Thoracic aorta (tissue), 2 donors: ENCODE measurements at places on chromosomes 16 and 17.
A peak's percentile ranks its signal among the peaks of the same experiment; 100 is the strongest.

GRCh38 chr17:45397796-45398195, 34.9 kb downstream of the ARHGAP27 start:
- no peaks in the 10 kb centered on the region for H3K36me3 ChIP-seq
- H3K27ac ChIP-seq = no peak overlapping the region
- H3K27me3 ChIP-seq = no peaks in the 10 kb centered on the region
- DNase-seq = no peak

GRCh38 chr17:27463235-27463677, 7.0 kb downstream of the KSR1 start:
- no peaks in the 10 kb centered on the region for H3K36me3 ChIP-seq
- no peak for DNase-seq
- H3K27ac ChIP-seq = no peak overlapping the region
- H3K4me3 ChIP-seq = no peak overlapping the region
- no peaks in the 10 kb centered on the region for H3K27me3 ChIP-seq
- H3K4me1 ChIP-seq = peaks cover 2% of the 10 kb centered on the region

- H3K27ac ChIP-seq = no peak overlapping the region
- H3K4me3 ChIP-seq = peak overlapping the region; percentile 66
- no peaks in the 10 kb centered on the region for H3K36me3 ChIP-seq
- no peaks in the 10 kb centered on the region for H3K27me3 ChIP-seq
Observed at GRCh38 chr17:74325376-74325742, 667 bp upstream of the KIF19 start.

DNA sequence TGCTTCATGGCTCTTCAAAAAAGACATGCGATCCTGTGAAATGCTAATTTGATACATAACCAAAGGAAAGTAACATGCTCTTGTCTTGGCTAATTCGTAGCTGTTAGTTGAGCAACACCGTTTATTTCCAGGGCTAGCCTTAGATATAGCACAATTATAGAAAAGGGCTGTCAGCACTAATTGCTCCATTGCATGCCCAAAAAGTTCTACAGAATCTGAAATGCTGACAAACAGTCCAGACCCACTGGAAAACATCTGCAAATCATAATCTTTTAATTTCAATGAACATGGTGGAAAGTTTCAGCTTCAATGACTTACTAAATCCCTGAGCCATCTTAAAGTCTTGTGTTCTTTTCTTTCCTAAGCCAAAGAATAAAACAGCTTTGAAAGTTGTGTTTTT, 42.9 kb upstream of the NUDT7 start:
- H3K4me1 ChIP-seq = no peaks in the 10 kb centered on the region
- H3K27me3 ChIP-seq = no peaks in the 10 kb centered on the region
- no peaks in the 10 kb centered on the region for H3K36me3 ChIP-seq
- no peak overlapping the region for H3K4me3 ChIP-seq
- H3K27ac ChIP-seq = no peak overlapping the region

GRCh38 chr17:27747462-27748359, 52.6 kb downstream of the NOS2 start:
- no peaks in the 10 kb centered on the region for H3K27me3 ChIP-seq
- H3K27ac ChIP-seq = no peak overlapping the region

- no peak overlapping the region for H3K4me3 ChIP-seq
- no peaks in the 10 kb centered on the region for H3K36me3 ChIP-seq
- H3K27me3 ChIP-seq = no peaks in the 10 kb centered on the region
- no peak for DNase-seq
- H3K27ac ChIP-seq = no peak overlapping the region
Observed at GRCh38 chr16:78744796-78745107, 645.3 kb downstream of the WWOX start.

DNA sequence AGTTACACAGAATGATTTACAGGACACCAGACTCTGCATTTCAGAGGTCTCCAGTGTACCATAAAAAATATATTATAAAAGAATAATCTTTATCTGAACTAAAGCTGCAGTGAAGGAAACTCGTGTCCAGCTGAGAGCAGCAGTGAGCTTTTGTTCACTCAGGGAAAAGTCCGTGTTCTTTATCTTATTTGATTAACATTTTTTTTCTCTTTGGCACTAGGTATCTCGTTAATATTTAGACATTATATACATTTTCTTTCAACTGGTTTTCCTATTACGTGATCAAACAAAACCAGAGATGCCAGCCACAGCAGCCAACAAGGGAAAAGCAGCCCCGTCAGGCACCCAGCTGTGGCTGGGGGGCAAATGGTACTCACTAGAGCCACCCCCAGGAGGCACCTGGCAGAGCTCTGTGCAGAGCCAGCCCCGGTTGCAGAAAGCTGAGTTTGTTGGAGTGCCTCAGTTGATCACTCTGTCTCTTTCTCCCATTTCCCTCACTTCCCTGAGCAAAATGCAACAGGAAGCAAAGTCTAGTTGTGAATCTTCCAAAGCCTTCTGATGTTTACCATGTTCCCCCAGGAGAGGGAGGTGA, 1.1 kb upstream of the HS3ST4 start:
- DNase-seq = no peak
- no peaks in the 10 kb centered on the region for H3K36me3 ChIP-seq

DNA sequence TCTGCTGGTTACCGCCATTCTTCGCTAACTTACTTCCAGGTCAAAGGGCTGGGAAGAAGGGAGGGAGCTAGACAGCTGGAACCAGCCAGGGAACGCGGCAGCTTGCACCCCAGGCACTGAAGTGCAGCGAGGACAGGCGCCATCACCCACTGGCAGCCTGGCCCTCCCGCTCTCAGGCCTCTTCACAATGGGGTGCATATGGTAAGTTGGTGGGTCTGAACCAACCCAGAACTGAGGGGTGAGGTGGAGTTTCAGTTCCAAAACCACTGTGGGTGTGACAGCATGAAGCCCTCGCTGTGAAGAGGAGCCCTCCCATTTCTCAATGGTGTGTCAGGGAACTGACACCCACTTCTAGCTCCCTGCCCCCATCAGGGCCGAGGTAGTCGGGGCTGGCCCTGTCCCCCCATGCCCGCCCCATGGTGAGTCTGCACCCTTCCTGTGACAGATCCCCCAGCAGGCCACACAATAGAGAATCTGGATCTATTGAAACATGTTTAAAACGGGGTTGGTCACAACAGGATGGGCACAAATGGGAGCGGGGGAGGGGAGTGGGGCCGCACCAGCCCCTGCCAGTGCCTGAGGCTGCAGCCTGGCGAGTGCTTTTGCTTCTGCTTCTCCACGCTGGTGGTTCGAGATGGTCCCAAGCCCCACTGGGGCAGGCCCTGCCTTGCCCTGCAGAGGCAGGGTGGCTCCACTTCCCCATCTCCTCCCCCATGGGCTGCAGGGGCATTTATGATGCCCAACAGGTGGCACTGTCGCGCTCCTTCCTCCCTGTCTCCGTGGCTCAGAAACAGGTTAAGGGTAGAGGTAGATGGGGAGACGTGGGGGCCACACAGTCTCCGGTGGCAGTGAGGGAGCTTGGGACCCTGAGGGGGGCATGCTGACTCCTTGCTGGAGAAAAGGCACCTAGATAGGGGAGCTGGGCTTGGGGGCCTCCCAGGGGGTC, 2.3 kb downstream of the LIMD2 start:
- peaks cover 24% of the 10 kb centered on the region for H3K4me1 ChIP-seq
- H3K27ac ChIP-seq = peak overlapping the region; percentile 23
- H3K36me3 ChIP-seq = peaks cover 18% of the 10 kb centered on the region
- no peak for DNase-seq

GRCh38 chr17:48055531-48056245, 7.5 kb downstream of the NFE2L1 start:
- no peak for DNase-seq
- no peaks in the 10 kb centered on the region for H3K27me3 ChIP-seq
- H3K27ac ChIP-seq = peak overlapping the region; percentile 13
- peaks cover 47% of the 10 kb centered on the region for H3K36me3 ChIP-seq
- H3K4me1 ChIP-seq = peaks cover 42% of the 10 kb centered on the region

- H3K4me3 ChIP-seq = no peak overlapping the region
- no peak overlapping the region for H3K27ac ChIP-seq
Observed at GRCh38 chr16:6059671-6060070, 962.1 kb upstream of the EEF2KMT start.
